Substantia nigra (tissue), 51 donors: ENCODE measurements at places on chromosomes 6 and 20.
A peak's percentile ranks its signal among the peaks of the same experiment; 100 is the strongest.

DNA sequence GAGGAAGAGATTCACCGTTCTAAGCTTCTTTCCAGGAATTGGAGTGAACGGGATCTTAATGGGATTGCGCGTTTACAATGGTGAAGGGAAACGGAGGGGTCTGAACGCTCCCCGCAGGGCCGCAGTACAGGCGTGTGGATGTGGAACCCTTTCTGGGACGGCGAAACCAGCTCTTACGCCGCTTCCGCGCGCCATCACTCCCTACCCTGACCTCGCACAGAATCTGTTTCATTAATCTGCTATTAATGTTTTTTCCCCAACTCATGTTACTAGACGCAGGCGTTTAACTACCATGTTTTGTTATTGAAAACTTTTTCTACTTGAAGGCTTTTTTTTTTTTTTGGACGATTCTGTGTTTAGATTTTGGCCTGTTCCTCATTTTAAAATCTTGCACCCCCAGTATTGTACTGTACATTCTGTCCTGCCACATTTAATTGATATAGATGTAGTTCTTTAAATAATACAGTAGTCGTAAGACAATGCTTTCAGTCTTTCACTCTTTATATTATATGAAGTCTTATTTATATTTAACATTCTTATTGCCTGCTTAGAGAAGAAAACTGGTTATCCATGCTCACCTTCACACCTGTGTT lies 696 bp upstream of the SUPT3H start:
- DNase-seq: no peak

GRCh38 chr20:44075191-44075949 lies 111.6 kb downstream of the JPH2 start:
- DNase-seq: no peak

DNA sequence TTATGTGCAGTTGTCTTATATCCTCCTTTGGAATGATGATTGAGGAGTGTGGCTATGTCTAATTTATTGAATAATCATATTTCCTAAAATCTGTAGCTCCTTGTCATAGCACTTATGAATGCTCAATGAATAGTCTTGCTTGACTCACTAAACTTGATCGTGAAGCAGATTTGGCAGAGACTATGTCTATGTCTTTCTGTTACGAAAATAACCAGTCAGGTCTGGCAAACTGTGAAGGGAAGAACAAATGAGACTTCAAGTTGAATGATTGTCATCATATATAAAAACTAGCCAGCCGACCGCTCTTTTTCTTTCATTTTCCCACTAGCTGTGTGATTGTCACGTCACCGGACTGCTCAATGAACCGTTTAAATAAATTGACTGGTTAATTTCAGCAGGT lies 1303.9 kb upstream of the GJE1 start:
- no peak for DNase-seq

DNA sequence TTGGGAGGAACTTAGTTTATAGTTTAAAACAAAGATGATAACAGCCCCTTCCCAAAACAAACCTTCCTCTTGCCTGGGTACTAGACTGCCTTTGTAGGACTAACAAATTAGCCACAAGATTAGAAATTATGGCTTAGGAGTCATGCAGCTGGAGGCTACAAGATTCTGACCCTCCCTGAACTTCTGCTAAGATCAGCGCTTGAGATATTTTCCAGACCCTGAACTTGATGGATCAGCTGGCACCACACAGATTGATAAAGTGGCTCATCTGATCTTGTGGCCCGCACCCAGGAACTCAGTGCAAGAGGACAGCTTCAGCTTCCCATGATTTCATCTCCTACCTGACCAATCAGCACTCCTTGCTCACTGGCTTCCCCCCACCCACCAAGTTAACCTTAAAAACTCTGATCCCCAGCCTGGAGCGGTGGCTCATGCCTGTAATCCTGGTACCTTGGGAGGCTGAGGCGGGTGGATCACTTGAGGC lies 5.9 kb upstream of the SERINC3 start:
- no peak for DNase-seq

DNA sequence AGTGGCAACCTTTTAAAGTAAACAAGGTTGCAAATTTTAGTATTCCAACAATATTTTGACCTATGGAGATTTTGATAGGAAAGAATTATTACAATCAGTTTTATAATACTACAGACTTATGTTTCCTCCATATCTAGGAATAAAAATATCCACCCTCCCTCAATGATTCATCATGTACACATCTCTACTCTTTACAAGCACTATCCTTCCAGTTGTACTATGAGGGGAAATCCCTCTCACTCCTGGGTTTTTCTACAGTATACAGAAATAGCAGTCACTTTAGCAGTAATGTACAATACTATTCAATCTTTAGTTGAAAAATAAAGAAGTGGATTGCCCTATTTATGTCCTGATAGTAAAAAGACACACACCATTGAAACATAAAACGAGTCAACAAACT lies 46.3 kb upstream of the SCML4 start:
- DNase-seq: no peak

DNA sequence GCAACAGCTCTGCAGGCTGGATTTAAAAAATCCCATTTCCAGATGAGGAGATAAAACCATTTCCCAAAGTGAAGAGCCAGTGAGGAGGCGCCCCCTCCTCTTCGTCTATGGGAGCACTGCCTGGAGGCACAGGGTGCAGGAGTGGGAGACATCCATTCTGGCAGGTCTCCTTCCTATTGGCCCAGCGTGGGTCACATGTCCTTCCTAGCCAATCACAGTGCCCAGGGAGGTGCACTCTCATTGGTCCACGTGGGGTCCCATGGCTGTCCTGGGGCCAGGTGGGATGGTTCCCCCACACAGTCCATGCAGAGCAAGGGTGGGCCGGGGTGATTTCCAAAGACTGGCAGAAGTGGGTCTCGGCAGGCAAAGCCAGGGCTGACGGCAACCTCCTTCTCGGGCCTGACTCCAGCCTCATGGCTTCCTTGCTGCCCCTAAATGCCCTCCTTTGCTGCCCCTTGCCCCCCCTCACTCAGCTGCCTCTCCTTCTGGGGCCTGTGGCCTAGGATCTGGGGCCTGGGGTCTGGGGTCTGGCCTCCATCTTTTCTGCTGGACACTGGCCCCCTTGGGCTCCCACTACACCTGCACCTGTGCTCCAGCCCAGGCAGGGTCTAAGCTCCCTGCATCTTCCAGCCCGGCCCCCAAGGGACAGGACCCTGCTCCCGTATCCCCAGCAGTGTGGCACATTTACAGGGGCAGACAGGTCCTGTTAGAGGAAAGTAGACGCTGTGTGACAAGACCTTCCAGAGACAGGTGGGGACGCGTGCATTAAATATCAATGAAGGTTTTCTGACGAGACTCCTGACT lies 231.7 kb downstream of the TAF4 start:
- no peak for DNase-seq

DNA sequence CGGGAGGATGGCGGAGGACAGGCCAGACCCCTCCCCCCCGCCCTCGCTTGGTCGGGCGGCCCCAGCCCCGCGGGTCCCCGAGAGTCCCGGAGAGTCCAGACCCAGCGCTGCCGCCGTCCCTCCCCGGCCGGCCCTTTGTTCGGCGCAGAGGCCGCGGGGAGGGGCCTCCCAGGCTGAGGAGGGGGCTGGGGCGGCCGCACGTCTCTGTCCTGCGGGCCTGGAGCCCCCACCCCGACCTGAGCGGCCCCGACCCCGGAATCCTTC lies 806 bp downstream of the KCNQ2 start:
- no peak for DNase-seq

- DNase-seq: no peak
Measured at GRCh38 chr6:74937936-74938335, 267.9 kb downstream of the COL12A1 start.

GRCh38 chr6:13794184-13794583 lies 20.2 kb downstream of the MCUR1 start:
- no peak for DNase-seq

- no peak for DNase-seq
Measured at GRCh38 chr20:56299362-56299761, 50.8 kb downstream of the MC3R start.

DNA sequence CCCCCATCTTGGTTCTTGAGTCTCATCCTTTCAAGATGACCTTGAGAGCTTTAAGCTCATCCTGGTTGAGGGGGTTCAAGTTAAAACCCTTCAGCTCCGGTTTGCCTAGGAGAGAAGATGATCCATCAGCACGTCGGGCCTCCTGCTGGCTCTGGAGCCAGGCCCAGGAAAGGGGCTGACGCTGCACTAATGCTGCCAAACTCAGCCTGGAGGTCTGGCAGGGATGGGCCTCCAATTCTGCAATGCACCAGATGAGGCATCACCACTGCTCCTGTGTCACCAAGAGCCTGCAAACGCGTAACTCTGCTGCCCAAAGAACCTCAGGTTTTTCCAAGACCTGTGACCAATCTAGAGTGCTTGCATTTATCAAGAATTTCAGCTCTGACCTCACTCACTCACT lies 6.1 kb downstream of the PDRG1 start:
- DNase-seq: peak; percentile 14

DNA sequence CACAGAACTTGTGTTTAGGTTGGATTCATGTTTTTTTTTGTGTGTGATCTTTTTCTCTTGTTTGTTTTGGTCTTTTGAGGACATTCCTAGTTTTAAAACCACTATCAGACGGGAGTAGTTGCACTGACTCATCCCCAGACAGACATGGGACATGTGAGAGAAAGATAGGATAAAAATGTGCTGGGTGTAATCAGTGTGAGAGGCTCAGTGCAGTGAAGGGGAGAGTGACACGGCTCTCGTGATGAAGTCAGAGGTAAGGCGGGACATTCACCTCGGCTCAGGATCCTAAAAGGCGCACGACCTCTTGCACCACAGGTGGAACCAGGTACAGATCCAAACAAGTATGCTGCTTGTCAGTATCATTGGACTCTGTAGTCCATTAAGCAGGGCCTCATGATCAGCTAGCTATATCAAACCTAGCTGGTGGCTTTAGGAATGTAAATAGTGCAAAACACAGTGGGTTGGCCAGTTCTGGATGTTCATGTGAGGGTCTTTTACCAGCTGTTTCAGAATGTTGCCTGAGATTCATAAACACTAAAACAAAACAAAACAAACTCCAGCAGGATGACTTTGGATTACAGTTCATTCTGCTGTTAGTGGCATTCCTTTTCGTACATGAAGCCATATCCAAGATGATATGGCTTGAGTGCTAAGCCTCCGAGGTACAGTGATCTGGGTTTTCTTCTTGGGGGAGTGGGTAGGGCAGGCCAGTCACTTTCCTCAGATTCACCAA lies 18.0 kb downstream of the FOXO3 start:
- no peak for DNase-seq

GRCh38 chr6:56807989-56808337 lies 146.9 kb upstream of the BEND6 start:
- no peak for DNase-seq

DNA sequence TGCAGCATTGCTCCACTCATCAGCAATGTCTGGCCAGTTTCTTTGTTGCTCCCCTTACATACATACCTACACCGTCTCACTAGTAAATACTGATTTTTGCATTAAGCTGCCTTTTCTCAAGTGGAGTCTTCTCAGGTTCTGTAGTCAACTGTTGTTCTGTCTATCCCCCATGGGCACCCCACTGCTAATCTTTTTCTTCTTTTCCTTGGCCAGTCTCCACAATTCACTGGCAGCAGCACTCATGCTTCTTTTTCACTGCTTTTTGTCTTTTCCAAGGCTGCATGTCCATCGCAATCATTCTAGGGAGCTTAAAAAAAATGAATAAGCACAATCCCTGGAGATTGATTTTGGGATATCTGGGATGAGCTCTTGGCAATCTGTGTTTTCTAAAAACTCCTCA lies 10.3 kb upstream of the ERVFRD-1 start:
- DNase-seq: no peak

GRCh38 chr6:82245376-82245775 lies 2.2 kb downstream of the IBTK start:
- no peak for DNase-seq
